ENCODE measurements at places on chromosomes 7 and 10.

DNA sequence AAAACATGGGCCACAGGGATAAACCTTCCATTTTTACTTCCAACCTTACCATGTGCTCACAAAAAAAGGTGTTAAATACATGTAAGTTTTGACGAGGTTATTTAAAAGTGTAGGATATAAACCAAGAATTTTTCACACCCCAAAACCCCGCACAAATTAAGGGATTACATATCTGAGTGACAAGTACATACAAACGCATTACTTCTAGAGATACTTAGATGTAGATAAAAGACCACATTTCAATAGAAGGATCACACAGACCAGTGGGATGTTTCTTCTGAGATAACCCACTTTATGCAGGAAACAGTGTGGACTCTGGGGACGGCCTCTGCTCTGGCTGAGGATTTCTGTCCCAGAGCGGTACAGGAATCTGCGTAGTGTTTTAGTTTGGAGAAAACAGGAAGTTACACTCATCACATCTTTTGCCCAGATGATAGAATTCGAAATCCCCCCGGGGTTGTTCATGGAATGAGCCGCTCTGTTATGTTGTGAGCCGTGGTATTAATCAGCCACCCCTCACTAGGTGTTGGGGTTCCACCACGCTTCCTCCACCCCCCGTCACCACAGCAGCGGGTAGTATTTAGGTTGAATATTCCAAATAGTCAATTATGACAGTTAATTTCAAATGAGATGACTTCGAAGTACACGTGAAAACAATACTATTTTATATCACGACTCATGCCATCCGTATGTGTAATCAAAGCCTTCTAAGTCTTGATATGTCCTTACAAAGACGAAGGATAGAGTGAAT is 1.3 kb upstream of the CUL1 start:
- peak; percentile 49 for DNase-seq

GRCh38 chr7:112866424-112866823 is 76.2 kb upstream of the TMEM168 start:
- DNase-seq, result peak; percentile 4

GRCh38 chr7:150967349-150967748 is 10.8 kb downstream of the KCNH2 start:
- no peak for DNase-seq

GRCh38 chr10:102783568-102783967 is 39.8 kb downstream of the WBP1L start:
- DNase-seq, result no peak

GRCh38 chr7:31020652-31021051 is 31.5 kb upstream of the ADCYAP1R1 start:
- no peak for DNase-seq

- no peak for DNase-seq
Observed at GRCh38 chr10:75405598-75406461, 4.3 kb upstream of the ZNF503 start.

- no peak for DNase-seq
Observed at GRCh38 chr7:120272261-120272660, 714 bp upstream of the KCND2 start.

DNA sequence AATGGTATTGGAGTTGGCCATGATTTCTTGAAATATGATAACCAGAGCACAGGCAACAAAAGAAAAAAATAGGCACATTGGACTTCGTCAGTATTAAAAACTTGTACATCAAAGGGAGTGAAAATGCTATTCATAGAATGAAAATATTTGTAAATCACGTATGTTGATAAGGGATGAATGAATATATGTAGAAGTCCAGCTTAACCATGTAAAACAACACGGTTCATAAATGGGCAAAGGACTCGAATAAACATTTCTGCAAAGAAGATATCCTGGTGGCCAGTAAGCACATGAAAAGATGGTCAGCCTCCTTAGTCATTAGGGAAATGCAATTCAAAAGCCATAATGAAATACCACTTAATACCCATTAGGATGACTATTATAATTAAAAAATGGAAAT is 68.1 kb downstream of the WAC start:
- DNase-seq, result no peak

DNA sequence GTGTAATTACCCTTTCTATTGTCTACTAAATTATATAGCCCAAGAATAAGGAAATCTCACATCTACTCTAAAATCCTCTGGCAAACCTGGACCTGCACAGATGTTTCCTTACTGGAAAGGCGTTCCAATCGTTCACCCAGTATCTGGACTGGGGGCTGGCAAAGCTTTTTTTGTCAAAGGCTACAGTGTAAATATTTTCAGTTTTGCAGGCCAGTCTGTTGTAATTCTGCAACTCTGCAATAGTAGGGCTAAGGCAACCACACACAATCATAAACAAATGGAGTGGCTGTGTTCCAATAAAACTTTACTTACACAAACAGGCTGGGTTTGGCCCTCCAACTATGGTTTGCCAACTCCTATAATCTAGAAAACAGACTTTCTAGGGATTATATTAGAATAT is 56.2 kb downstream of the GLI3 start:
- DNase-seq, result no peak

DNA sequence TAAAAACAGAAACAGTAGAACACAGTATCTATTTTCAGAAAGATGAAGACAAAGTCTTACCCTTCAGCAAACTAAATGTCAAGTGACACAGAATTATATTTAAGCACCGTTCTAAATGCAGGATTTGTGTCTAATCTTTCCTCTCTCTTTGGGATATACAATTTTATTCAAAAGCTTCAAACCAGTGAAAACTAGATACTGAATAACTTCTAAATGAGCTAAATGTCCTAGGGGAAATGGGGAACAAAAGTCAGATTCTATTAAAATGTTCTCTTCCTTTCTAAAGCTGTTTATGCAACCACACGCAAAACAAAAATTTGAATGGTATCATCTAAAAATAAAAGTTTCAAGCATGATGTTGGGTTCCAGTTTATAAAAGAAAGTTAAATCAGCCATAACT is 136.4 kb upstream of the AOAH start:
- no peak for DNase-seq

- DNase-seq, result no peak
Observed at GRCh38 chr10:124002391-124003069, 90.9 kb downstream of the CHST15 start.

DNA sequence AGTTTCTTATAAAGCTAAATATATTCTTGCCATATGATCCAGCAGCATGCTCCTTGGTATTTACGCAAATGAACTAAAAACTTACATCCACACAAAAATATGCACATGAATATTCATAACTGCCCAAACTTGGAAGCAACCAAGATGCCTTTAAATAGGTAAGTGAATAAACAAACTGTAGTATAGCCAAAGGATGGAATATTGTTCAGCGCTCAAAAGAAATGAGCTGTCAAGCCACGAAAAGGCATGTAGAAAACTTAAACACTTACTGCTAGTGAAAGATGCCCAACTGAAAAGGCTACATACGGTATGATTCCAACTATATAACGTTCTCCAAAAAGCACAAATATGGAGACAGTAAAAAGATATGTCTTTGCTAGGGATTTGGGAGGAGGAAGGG is 12.7 kb downstream of the THSD7A start:
- DNase-seq, result no peak

DNA sequence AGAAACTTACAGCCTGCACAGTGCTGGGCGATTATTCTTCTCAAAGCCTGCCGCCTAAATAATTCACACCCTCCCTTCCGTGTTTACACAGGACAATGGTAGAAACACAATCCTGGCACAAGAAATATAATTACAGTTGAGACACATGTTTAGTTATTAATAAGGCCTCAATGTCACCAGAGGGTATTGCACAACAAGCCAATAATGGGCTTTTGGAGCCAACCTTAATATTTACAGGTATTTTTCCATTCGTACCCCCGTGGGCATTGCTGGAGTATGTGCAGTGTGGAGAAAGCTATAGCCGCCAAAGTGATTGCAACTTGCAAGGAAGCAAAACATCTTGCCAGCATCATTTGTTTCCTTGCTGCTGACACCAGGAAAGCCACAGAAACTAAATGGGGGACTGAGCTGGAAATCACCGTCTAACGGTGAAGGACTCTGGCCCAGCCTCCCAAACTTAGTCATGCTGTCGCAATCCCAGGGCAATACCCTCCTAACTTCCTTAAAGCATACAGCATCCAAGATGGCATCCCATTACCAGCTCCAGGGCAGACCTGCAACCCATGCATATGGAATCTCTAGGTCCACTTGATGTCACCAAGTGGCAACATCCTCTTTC is 8.6 kb downstream of the CALN1 start:
- peak; percentile 59 for DNase-seq

- no peak for DNase-seq
Observed at GRCh38 chr10:129579228-129579627, 112.2 kb downstream of the MGMT start.

- no peak for DNase-seq
Observed at GRCh38 chr10:125350519-125350918, 190.2 kb upstream of the CTBP2 start.

GRCh38 chr7:106819546-106819945 is 45.5 kb upstream of the PIK3CG start:
- DNase-seq, result no peak

GRCh38 chr7:43851805-43852204 is 17.5 kb downstream of the MRPS24 start:
- DNase-seq, result no peak

DNA sequence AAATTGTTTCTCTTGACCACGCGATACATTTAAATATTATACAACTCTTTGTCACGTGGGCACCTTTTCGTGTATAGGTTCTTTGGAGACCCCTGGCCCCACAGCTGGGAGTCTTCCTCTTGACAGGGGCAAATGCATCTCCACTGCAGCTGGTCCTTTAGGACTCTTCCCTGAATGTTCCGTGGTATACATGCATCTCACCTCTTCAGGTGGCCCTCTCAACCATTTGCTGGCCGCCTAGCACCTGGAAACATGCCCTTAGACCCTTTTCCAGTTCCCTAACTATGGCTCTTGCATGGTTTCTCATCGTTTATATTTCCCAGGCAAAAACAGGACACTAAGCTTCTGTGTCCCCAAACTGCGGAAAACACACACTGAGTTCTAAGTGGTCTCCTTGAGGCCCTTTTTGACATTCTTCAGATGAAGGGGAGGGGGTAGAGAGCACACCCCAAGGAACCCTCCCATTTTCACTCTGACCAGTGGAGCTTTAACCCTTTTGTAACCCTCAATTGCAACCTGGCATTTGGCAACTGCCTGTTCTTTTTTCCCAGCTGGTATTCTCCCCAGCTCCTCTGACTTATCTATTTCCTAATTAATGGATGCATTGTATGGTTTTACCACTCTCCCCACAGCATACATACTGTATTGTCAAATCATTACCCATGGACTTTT is 20.6 kb downstream of the HNRNPA2B1 start:
- DNase-seq, result no peak

DNA sequence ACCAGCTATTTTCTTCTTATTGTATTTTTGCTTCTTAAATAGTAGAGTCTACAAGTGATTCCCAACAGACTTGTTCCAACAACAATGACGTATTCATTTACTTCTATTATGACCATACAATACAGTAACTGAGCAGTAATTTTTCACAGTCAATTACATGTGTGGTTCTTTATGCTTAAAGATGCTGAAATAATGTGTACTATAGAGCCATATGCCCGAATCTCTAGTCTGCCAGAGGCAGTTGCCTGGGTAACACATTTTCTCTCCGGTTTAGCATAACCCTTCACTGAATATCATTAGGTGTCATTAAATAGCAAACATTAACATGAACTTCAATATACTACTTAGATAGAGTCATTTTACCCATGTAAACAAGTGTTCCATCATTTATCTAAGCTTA is 75.0 kb downstream of the SLC25A13 start:
- DNase-seq, result no peak

DNA sequence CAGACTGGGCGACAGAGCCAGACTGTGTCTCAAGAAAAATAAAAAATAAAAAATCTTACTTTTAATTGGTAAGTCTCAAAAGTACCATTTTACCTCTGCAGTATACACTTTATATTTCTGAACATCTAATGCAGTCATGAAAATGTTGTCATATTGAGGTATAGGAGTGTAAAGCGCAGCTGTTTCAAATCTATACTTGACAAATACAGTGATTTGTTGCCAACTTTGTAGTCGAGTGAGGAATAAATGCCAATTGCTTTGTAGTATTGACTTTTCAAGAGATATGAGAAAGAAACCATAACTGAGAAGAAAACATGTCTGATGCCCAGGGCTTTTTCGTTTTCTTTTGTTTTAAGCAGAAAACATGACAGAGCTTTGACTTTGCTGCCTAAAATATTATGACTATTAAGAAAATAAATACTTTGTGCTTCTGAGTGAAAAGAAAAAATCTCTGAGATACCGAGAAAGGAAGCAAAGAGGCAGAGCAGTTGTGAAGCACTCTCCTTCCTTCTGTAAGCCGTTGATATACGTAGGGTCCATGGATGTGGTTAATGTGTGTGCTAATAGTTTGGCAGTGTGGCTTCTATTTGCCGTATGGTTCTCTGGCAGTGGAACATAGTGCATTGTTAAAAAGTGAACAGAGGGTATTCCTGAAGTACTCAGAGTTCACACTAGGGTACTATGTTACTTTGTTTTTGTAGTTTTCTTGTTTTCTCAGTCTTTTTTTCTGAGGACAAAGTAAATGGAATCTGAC is 38.2 kb downstream of the AVL9 start:
- DNase-seq, result no peak

DNA sequence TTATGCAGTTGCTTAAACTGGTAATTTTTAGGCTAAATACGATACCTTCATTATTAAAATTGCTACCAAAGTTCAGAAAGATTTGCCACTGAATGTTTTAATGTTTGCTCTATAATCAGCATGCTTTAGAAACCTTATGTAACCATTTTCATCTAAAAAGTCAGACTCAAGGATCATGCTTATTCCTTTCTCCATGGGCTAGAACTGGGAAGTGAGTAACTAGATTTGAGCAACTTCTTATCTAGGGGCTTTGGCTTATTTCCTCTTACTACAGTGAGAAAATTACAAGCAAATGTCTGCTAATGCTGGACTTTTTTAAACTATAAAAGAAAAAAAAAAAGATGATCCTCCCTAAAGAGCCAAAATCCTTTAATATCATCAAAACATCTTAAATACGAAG is 215.9 kb downstream of the CRPPA start:
- DNase-seq, result no peak

DNA sequence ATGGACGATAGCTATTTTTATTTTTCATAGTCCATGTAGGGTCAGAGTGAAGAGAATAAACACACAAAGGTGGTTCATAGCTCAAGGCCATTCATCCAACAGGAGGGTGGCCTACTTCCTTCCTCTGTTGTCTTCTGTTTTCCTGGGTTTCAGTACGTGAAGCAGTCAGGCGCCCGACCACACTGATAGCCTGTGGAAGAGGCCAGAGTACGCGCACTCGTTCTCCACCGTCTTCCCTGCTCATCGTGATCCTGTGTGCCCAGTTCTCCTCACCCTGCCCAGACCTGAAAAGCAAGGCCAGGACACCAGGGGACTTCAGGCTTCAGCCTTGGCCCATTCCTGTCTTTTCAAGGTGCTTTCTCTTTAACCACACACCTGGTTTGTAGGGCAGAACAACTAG is 134.7 kb downstream of the GLCCI1 start:
- no peak for DNase-seq

DNA sequence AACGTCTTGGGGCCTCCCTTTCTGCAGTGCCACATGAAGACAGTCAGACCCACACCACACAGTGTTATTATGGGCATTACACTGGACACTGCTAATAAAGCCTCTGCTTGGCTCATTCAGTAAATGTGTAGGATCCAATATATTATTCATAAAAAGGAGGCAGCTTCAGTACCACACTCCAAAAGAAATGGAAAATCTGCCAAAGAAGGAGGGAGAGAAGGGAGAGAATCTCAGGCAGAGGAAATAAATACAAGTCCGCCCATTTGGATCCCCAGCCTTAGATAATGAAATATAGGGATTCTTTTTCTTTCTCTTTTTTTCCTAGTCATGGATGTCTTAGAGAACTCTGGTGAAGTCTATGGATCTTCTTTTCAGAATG is 162.2 kb downstream of the ELMO1 start:
- no peak for DNase-seq

- no peak for DNase-seq
Observed at GRCh38 chr7:47484923-47485639, 96.8 kb downstream of the TNS3 start.

Data from CD4-positive, alpha-beta T cell treated with Interleukin-4 for 1 hour (primary cell).